Right hindlimb (tissue), 1 donor: ENCODE measurements at places on chromosomes 1 and 21.
A peak's percentile ranks its signal among the peaks of the same experiment; 100 is the strongest.

GRCh38 chr21:41167348-41168342 is at the start of gene BACE2:
TSS of gene BACE2 (plus strand) at chr21:41168160. CDS start at chr21:41168264, 104 bp downstream.
- DNase-seq, result peak; percentile 88

GRCh38 chr1:115668579-115668978 is 26.8 kb downstream of the VANGL1 start:
- DNase-seq, result no peak

- DNase-seq, result no peak
Observed at GRCh38 chr1:94672934-94673333, 131.4 kb upstream of the F3 start.

GRCh38 chr1:159067699-159068621 is 8.6 kb downstream of the AIM2 start:
- no peak for DNase-seq
